Ureter (tissue), 1 donor: ENCODE measurements at places on chromosomes 1 and 21. TPM values are rescaled to one million over a fixed set of nuclear protein-coding genes. Genes with fewer than 3 reads are reported as not detected.

Gene MAP3K21
- 4.7 TPM for total RNA-seq

Gene FCRL6
- 0.49 TPM for total RNA-seq

Gene PLA2G2F
- total RNA-seq, result 19.2 TPM

Gene AMY2B
- 38.0 TPM for total RNA-seq

Gene FCER1G
- total RNA-seq, result 11.3 TPM

Gene DMBX1
- not detected for total RNA-seq

Gene BRINP2
- not detected for total RNA-seq

DNA sequence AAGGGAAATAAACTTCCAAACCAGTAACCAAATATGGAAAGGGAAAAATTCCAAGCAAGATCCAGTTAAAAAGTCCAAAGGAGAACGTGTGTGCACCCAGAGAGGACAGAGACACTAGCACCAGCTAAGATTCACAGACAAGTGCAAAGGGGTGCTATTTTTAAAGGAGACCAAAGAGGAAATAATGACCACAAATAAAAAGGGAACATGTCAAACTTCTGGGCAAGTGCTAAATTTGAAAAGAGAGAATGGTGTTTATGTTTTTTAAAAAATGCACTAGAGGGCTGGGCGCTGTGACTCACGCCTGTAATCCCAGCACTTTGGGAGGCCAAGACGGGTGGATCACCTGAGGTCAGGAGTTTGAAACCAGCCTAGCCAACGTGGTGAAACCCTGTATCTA is 8.6 kb downstream of the JAM2 start:
- no peak for DNase-seq

DNA sequence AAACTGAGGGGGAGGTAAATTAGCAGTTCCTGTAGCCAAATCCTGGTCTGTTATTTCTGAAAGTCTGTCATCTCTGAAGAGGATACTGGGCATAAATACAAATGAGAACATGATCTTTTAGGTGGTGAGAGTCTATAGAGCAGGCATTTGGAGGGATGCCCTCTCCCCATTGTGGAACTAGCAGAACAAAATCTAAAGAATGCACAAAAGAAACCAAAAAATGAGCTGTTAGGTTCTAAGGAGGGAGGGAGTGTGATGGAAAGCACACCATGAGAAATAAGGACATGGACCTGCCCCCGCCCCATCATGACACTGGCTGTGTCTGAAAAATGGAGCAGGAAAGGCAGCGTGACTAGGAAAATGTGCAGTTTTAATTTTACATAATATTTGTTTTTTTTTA is 262.0 kb downstream of the KIF26B start:
- no peak for DNase-seq

GRCh38 chr1:201311356-201312011 is 28.2 kb downstream of the PKP1 start:
- DNase-seq, result no peak

DNA sequence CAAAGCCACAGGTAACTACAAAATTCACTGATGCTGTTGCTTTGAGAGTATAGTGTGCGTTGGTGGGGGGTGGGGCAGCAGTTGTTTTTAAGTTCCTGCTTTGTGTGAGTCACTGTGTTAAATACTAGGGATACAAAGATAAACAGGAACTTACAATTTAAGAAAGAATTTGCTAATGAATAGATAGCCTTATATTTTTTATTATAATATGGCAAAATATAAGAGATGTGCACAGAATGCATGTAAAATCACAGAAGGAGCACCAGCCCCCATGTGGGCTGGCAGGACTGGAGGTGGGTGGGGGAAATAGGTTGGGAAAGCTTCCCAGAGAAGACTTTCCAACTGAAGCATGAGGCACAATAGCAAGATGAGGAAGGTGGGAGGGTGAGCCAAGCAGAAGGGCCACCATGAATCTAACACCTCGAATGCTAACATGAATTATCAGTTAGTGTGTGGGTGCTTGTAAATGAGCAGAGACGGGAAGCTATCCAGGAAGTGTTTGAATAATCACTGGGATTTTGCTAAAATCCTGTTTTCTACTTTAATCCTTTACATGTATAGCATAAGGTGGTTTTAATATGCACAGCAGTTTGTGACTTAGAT is 57.0 kb upstream of the RAVER2 start:
- peak; percentile 59 for DNase-seq

- DNase-seq, result no peak
Observed at GRCh38 chr1:230299191-230300006, 126.7 kb downstream of the PGBD5 start.

- no peak for DNase-seq
Observed at GRCh38 chr1:84427250-84428188, 29.2 kb downstream of the DNASE2B start.

DNA sequence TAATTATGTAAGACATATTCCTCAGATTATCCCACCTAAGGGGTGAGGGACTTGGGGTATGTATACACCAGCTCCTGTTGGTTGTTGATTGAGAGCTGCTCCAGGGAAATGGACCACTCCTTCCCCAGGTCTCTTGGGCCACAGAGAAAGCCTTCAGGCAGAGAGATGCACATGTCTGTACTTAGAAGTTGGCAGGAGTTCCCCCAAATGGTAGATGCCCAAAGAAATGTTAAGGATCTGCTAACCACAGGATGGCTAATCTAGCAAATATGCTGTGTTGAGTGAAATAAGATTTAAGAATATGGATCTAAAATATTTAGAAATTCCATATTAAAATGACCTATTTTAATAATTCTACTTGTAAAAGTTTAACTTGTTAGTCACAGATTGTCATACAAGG is 100.8 kb upstream of the DNAH14 start:
- DNase-seq, result no peak

- DNase-seq, result no peak
Observed at GRCh38 chr1:113540335-113540734, 150.0 kb downstream of the MAGI3 start.

DNA sequence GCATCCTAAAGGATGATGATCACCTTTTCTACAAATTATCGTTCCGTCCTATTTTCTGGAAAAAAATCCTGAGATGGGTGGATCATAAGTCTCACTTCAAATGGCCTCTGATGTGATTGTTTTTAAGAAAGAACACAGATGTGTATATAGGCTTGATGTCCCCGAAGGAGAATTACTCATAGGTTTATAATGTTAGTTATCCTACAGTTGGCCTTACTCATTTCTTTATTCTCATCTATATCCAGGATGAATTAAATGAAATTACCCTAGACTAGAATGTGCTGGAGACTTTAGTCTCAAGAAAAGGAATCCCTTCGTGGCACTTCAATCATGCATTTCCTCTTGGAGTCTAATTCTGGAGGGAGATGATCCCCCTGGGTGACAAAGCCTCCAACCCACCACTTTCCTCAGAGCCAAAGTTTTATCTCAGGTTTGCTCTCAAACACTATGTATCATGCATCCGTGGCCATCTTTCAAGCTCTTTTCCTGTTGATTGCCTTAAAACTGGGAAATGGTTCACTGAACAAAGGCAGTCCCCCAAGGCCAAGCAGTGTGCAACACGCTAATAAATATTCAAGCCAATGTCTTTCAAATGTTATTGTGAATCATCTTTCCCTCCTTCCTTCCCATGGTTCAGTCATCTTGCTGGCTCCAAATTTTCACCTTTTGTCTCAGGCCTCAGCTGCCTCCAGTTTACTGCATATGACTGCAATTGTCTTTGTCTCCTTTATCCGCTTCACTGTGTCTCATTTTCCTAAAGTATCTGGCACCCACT is 32.5 kb upstream of the SMYD2 start:
- DNase-seq, result no peak

GRCh38 chr1:185603158-185603557 is 131.0 kb upstream of the HMCN1 start:
- DNase-seq, result no peak

DNA sequence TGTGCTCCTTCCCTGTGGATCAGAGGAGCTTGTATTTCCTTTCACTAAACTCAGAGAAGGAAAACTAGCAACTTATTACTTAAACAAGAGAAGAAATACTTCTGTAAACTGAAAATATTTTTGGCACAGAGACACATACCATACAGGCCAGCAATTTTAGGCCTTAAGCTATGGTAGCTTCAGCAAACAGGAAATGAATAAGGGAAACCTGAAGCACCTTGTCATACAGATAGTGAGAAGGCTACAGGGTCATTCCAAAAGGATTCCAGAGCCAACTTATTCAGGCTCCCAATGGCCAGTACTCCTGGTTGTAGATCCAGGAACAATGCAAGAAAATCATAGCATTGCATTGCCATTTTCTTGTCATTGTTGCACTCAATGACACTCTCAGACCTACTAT is 9.1 kb upstream of the KYAT3 start:
- no peak for DNase-seq

GRCh38 chr1:194342484-194343262 is 1156.3 kb upstream of the B3GALT2 start:
- no peak for DNase-seq
